SJCRH30 (cell line): ENCODE measurements at places on chromosomes 7 and 10. TPM values are rescaled to one million over a fixed set of nuclear protein-coding genes. Genes with fewer than 3 reads are reported as not detected.

Gene WNT8B
- not detected in 2 replicates for total RNA-seq

Gene AGBL3
- total RNA-seq: 0.96 and 2.5 TPM in 2 replicates

Gene CXCL12
- total RNA-seq: not detected in 2 replicates

Gene NOS3
- 0.05 and 0.20 TPM in 2 replicates for total RNA-seq

Gene SHH
- total RNA-seq: not detected in 2 replicates
